ENCODE measurements at places on chromosomes 4 and X. TPM values are rescaled to one million over a fixed set of nuclear protein-coding genes. Genes with fewer than 3 reads are reported as not detected.

DNA sequence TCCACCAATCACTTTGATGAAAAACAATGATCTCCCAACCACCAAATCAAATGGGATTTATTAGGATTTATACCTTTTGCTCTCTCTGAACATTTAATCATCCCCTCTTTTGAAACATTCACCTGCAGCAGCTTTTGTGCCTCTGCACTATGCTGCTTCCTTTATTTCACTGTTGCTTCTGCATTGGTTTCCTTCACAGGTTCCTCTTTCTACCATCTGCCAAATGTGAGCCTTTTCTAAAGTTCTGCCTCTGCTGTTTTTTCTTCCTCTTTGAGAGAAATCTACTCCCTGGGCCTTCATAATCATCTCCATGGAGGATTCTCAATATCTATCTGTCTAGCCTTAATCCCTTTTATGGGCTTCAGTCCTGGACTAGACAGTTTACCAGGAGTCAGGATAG, 24.7 kb downstream of the CUL4B start:
- DNase-seq = no peak

DNA sequence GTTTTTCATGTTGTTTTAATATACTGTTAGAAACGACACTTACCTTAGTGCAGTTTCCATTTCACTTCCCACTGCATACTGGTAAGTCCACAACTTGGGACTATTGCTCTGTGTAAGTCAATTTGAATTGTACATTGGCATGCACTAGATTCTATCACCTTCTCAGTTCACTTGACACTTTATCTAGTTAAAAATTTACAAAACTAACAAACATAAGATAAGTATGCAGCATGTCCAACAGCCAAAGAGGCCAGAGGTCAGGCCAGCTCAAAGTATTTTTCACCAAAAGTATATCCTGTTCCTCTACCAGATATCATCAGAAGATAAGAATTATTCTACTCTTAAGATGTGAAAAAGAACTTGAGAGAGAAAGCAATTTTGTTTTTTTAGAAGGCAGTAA, 75.9 kb downstream of the QRFPR start:
- DNase-seq = no peak

GRCh38 chr4:101055392-101055791, 291.9 kb downstream of the PPP3CA start:
- DNase-seq = no peak

- no peak for DNase-seq
These were observed 22.6 kb upstream of the CLCN4 start for GRCh38 chrX:10133980-10134676.

GRCh38 chrX:148609515-148610327, 109.3 kb downstream of the AFF2 start:
- DNase-seq = peak; percentile 29

GRCh38 chrX:23493941-23494374, 159.3 kb downstream of the PTCHD1 start:
- DNase-seq = peak; percentile 72

The FRMD7 gene
- 0.10 TPM for polyA plus RNA-seq

DNA sequence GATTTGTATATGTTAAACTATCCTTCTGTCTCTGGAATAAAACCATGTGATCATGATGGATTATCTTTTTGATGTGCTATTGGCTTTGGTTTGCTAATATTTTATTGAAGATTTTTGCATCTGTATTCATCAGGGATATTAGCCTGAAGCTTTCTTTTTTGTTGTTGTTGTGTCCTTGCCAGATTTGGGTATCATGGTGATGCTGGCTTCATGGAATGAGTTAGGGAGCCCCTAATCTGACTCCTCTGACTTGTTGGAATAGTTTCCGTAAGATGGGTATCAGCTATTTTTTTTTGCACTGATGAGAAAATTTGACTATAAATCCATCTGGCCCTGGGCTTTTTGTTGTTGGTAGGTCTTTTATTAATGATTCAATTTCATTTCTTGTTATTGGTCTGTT, 45.7 kb downstream of the ATP10D start:
- peak; percentile 66 for DNase-seq

The CXCL8 gene
- 1.2 TPM for polyA plus RNA-seq

The RBM46 gene
- polyA plus RNA-seq = 0.08 TPM

- DNase-seq = no peak
These were observed 1005.1 kb downstream of the PDHA2 start for GRCh38 chr4:96844858-96845490.

- DNase-seq = peak; percentile 8
These were observed 135.5 kb downstream of the REPS2 start for GRCh38 chrX:17081968-17082367.

The TCEAL2 gene
- polyA plus RNA-seq = not detected

GRCh38 chr4:5899881-5900280, 7.0 kb upstream of the CRMP1 start:
- DNase-seq = no peak

The TMPRSS11A gene
- polyA plus RNA-seq = not detected

- no peak for DNase-seq
These were observed 4.2 kb downstream of the PDE6B start for GRCh38 chr4:629636-629914.

- no peak for DNase-seq
These were observed 203.1 kb upstream of the ATP6AP2 start for GRCh38 chrX:40377684-40378083.

The PF4V1 gene
- not detected for polyA plus RNA-seq

The GPR82 gene
- polyA plus RNA-seq = not detected

DNA sequence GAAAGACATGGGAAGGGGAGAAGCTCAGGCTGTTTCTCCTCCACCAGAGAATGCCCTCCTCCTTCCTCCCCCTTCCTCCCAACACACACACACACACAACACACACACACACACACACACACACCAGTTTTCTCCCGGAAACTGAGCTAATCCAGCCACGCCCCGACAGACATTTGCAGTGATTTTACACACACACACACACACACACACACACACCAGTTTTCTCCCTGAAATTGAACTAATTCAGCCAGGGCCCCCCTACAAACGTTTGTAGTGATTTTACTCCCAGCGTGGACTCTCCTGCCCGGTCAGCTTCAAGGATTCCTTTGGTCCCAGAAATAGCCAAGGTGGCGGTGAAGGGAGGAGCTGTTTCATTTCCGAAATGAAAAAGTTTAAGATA, 32.9 kb upstream of the STX18 start:
- DNase-seq = peak; percentile 86

- peak; percentile 79 for DNase-seq
These were observed 17.7 kb upstream of the ASB5 start for GRCh38 chr4:176286728-176287127.

DNA sequence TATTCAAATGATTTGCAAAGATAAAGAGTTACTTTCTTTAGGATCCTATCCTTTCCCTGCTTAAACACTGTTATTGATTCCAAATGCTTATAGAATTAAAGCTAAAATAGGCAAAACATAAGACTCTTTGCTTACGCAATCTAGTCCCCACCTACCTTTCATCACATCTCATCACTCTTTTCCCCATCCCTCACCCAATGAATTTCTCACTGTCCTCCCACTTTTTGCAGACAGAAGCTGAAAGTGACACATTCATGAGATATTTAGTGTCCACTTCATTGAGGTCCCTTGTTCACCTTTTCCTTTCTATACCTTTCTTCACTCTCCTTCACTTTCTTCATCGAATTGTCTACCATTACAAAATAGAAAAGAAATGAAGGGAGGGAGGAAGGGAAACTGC, 424 bp downstream of the SATL1 start:
- peak; percentile 0 for DNase-seq

GRCh38 chr4:6610856-6611430, 29.5 kb upstream of the MRFAP1 start:
- DNase-seq = no peak

The MAGEB1 gene
- not detected for polyA plus RNA-seq

- no peak for DNase-seq
These were observed 286.8 kb downstream of the USP46 start for GRCh38 chr4:52372269-52372668.
